ENCODE measurements at places on chromosomes 3 and 15. TPM values are rescaled to one million over a fixed set of nuclear protein-coding genes. Genes with fewer than 3 reads are reported as not detected.

Gene POC1A
- total RNA-seq, result 22.6 TPM

Gene DHX36
- total RNA-seq, result 86.8 TPM

Gene C3orf80
- not detected for total RNA-seq

Gene BBX
- 54.0 TPM for total RNA-seq

Gene COLQ
- 1.1 TPM for total RNA-seq

Gene CEP97
- 17.3 TPM for total RNA-seq

Gene MYZAP
- not detected for total RNA-seq

Gene TUSC7
- total RNA-seq, result not detected

Gene GPR27
- 2.3 TPM for total RNA-seq

Gene UROC1
- not detected for total RNA-seq

Gene CHRNA3
- not detected for total RNA-seq

Gene RLBP1
- not detected for total RNA-seq

Gene BDH1
- 59.3 TPM for total RNA-seq

Gene PPP4R2
- total RNA-seq, result 115 TPM

Gene CACNA1D
- total RNA-seq, result 0.26 TPM

Gene PCOLCE2
- not detected for total RNA-seq

Gene SERPINI1
- 1.7 TPM for total RNA-seq

Gene GADL1
- not detected for total RNA-seq

Gene PIERCE2
- total RNA-seq, result not detected
